ENCODE measurements at places on chromosomes 1 and 21.

DNA sequence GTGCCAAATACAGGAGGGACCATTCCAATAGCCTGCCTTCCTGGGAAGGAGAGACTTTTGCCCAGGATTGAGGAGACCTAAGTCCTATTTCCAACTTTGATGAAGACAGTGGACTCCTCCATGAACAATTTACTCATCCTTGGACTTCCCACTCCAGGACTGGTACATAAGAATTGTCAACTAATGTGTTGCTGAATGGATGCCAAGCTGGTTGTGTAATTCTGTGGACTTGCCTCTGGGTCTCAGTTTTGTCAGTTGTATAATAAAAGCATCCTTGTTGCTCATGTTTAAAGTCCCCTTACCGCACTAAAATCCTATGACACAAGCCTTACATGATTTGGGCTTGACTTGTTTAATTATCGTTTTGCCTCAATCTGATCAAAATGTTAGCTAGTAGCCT lies 13.2 kb upstream of the ZP4 start:
- DNase-seq: no peak

GRCh38 chr1:192732787-192733186 lies 76.1 kb upstream of the RGS2 start:
- DNase-seq: no peak

DNA sequence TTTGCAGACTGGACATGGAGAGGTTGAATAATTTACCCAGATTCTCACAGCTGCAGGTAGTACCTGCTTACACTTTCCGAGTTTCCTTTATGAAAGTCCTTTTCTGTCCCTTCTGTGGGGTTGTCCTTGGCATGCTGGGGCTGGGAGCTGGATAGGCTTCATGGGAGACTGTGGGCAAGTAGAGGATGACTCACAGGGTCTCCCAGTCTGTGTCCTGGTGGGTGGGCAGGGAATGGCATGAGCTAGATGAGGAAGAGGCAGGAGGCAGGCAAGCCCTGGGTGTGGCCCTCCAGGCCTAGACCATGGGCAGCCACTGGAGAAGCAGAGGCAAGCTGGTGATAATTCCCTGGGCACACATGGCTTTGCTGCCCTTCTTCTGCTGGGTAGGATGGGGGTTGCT lies 80.6 kb downstream of the NAV1 start:
- no peak for DNase-seq

DNA sequence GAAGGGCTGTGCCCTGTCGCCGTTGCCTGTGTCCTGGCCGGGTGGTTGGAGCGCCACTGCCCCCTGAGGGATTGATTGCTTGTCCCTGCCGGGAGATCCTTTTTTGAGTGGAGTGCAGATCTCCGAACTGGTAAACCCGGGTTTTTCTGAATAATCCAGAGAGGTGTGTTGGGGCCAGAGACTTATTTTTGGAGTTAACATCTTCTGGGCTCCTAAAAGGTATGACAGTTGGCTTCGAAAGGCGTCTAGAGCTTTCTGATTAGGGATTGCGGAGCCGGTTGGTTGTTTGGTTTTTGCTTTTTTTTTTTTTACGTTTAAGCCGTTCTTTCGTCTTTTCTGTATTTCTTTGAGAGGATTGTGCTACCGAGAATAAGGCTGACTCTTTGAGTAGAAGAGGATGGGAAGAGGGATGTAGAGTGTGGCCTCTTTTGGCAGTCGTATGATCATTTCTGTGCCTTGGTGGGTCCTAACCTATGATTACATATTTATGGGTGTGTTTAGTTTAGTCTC lies 756 bp downstream of the RLF start:
- DNase-seq: no peak

All from stimulated activated CD4-positive, alpha-beta T cell treated with anti-CD3 and anti-CD28 coated beads, Interleukin-1b, Interleukin-23, amount 100 ng/mL, for 1 hour (primary cell).